ENCODE measurements at places on chromosomes 11 and 22.

- DNase-seq, result no peak
These were observed 8.2 kb downstream of the FGF19 start for GRCh38 chr11:69695581-69695980.

DNA sequence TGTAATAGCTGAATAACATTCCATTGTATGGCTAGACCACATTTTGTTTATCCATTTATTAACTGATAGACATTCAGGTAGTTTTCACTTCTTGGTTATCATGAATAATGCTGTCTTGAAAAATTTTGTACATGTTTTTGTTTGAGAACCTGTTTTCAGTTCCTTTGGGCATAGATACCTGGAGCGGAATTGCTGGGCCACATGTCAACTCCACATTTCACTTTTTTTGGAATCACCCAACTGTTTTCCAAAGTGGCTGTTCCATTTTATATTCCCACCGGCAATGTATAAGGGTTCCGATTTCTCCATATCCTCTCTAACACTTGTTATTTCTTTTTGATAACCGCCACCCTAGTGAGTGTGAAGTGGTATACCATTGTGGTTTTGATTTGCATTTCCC is 184.3 kb downstream of the LARGE1 start:
- no peak for DNase-seq

- DNase-seq, result no peak
These were observed 5.4 kb downstream of the SPINDOC start for GRCh38 chr11:63818609-63819008.

DNA sequence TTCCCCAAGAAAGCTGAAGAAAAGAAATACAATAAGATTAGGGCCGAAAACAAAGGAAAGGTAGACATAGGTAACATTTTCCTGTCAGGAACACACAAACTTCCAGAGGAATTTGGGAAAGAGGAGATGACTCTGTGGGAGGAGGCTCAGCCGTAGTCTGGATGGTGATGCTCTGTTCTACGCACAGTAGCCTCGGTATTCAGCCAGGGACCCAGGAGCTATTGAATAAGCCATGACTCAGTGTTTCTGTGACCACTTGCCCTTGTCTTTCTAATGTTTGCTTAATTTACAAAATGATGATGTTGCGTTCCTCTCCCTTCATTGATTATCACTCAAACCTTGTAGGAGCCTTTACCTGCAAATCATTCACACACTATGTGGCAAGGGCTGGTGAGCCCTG is 745.0 kb downstream of the NTM start:
- no peak for DNase-seq

DNA sequence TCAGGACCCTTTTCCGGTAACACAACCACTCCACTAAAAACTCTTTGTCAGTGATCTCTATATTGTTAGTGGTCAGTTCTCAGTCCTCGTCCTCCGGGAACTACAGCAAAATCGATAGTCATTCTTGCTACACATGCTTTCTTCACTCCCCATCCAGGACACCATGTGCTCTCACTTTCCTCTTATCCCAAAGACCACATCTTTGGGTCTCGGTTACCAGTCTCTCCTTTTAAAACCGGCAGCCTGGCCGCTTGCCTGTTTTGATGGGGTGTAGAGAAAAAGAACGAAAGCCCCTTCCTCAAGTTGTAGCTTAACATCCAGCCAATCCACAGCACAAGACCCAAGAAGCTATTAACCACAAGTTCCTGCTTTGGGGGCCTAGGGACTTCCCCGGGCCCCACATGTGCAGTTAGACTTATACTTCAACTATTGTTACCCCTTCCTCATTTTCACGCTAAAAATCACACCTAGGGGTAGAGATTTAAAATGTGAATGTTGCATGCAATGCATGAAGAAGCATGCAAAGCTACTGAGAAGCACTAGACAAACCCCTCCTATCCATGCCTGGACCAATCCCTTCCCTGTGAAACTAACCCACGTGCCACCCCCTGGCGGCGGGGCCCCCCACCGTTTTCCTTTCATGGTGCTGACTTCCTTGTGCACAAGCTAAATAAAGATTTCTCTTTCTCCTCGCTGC is 1.5 kb upstream of the TOLLIP start:
- DNase-seq, result peak; percentile 33

DNA sequence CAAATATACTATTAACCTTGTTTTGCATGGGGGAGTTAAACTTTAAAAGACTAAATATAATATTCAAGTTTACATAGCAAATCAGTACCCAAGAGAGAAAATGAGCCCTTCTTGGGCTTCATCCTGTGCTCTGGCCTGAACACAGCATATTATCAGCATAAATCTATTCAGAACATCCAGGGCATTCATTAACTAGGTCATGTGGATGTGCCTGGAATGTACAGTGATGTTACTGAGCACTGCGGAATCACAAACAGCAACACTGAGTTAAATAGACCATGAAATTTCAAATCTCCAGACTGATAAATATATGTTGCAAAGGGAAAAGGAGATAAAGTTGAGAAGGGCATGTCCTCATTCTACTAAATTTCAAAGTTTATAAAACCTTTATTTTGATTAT is 426.4 kb downstream of the AASDHPPT start:
- DNase-seq, result no peak

DNA sequence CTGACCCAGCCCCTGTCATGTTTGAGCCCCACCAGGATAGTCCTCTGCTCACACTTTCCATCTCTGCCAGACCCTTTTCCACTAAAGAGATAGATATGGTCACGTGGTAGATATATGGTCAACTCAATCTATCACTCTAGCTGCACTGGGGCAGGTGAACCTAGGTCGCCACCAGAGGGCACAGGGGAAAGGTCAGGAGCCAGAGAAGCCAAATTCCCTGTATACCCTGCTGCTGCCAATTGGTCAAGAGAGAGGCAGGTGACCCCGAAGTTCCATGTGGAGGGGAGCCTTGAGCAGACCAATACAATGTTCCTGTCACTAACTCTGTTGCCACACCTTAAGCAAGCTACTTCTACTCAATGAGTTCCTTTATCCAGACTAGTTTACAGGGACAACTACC is 101.1 kb upstream of the GALNT18 start:
- no peak for DNase-seq

DNA sequence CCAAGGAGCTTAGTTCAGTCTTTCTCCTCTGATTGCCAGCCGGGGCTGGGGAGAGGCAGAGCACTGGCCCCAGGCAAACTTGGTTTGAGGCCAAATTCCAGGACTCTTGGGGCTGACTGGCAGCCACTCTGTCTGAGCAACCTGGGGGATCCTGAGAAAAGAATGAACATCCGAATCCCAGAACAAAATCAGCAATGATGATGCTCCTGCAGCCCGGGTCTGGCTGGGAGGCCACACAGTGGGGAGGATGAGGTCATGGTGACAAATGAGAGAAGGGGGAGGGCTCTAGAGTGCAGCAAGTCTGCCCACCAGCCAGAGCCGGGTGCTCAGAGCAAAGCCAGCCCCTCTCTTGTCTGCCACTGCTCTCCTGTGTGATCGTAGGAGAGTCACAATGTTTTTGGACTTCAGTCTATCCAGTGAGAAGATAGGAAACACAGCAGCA is 71.8 kb upstream of the PAX6 start:
- no peak for DNase-seq

GRCh38 chr11:75428989-75429640 is 3.9 kb downstream of the KLHL35 start:
- DNase-seq, result no peak

GRCh38 chr11:130694488-130695045 is 221.7 kb downstream of the SNX19 start:
- DNase-seq, result no peak

DNA sequence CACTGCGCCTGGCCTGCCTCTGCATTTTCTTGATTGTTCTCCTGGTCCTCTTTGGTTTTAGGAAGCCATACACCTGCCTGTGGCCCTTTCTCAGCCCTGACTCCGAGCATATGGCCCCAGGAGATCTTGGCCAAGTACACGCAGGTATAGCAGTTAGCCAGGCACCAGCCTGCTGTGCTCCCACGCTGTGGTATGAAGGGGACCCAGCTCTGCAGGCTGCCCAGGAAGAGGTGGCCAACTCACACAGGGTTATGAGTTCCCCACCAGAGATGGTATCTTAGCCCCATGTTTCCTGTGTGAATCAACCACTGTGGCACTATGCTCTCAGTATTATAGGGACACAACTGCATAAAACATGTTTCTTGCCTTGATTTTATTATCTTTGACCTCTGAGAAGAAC is 31.1 kb downstream of the SGSM3 start:
- DNase-seq, result peak; percentile 65

GRCh38 chr11:9567401-9567800 is 6.1 kb upstream of the WEE1 start:
- DNase-seq, result no peak

- DNase-seq, result peak; percentile 71
These were observed 875 bp downstream of the TCP11L1 start for GRCh38 chr11:33040033-33040861.

DNA sequence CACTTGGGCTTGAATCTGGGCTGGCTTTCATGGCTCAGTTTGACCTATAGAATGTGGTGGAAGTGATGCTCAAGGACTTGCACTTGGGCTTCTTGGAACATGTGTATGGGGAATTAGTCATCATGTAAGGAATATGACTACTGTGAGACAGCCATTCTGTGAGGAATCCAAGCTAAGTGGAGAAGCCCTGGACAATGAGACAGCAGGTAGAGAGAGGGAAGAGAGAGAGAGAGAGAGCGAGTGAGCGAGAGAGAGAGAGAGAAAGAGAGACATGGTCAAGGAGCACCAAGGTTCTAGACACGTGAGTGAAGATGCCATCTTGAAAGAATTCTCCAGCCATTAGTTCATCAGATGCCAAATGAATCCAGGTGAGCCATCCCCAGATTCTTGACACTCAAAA is 261.6 kb upstream of the SORL1-AS1 start:
- no peak for DNase-seq

DNA sequence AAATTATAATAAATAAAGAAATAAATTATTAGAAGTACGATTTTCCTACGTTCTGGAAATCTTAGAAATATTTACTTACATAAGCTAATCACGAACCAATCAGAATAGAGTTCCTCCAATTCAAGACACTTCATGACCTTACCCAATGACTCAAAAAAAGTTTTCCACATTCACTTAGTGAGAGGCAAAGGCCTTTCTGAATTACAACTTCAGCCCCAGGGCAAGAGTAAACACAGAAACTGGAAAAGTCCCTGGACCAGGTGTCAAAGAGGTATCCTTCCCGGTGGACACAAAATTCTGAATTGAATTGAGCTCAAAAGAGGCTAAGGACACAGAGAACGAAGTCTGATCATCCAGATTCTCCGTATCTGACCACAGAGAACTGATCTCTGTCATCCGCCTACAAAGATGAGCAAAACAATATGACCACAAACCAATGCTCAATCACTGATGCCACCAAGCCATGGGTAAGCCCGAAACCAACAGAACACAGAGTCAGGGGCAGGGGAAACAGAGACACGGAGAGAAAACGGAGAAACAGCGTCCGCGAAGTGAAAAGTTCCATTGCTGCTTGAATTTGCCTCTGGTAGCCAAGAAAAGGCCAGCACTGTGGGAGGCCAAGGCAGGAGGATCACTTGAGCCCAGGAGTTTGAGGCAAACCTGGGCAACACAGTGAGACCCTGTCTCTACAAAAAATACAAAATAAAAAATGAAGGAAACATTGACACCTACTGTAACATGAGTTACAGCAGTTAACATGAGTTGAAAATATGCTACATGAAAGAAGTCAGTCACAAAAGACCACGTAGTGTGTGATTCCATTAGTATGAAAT is 6.8 kb downstream of the BID start:
- DNase-seq, result peak; percentile 75

GRCh38 chr11:59556917-59557348 is 45.6 kb downstream of the OR4D9 start:
- DNase-seq, result no peak

GRCh38 chr11:61516675-61517572 is 8.4 kb downstream of the LRRC10B start:
- DNase-seq, result no peak

GRCh38 chr11:10920875-10921274 is 63.0 kb upstream of the ZBED5 start:
- DNase-seq, result no peak

- DNase-seq, result peak; percentile 53
These were observed 6.5 kb upstream of the MFNG start for GRCh38 chr22:37492428-37493344.

Data from CD4-positive, alpha-beta memory T cell (primary cell).